NCI-H2081 treated with DMSO at 0.1 percent for 48 hours (cell line): ENCODE measurements at places on chromosomes 6 and 20.

GRCh38 chr6:79686707-79687309 lies 55.7 kb downstream of the SH3BGRL2 start:
- no peak for DNase-seq

DNA sequence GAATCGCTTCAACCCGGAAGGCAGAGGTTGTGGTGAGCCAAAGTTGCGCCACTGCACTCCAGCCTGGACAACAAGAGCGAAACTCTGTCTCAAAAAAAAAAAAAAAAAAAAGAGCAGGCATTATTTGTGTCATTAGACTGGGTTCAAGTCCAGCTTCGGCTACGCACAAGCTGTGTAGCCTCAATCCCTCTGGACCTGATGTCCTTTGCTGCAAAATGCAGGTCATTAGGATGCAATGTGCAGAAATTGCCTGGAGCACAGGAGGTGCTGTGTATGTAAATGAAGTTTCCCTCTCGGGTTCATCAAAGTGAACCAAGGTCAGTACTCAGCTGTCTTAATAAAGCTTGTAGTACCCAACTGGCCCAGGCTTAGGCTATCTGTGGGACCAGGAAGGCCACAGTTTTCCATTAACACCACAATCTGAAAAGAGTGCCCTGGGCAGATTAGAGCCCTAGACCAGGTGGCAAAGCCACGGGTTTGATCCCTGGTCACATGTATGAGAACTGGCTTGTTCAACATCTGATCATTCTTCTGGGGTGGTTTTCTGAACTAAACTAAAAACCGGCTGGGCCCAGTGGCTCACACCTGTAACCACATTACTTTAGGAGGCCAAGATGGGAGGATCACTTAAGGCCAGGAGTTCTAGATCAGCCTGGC lies 155.3 kb downstream of the ZMYND8 start:
- no peak for DNase-seq

- no peak for DNase-seq
These were observed 359.3 kb downstream of the SYNE1 start for GRCh38 chr6:152277826-152278329.

DNA sequence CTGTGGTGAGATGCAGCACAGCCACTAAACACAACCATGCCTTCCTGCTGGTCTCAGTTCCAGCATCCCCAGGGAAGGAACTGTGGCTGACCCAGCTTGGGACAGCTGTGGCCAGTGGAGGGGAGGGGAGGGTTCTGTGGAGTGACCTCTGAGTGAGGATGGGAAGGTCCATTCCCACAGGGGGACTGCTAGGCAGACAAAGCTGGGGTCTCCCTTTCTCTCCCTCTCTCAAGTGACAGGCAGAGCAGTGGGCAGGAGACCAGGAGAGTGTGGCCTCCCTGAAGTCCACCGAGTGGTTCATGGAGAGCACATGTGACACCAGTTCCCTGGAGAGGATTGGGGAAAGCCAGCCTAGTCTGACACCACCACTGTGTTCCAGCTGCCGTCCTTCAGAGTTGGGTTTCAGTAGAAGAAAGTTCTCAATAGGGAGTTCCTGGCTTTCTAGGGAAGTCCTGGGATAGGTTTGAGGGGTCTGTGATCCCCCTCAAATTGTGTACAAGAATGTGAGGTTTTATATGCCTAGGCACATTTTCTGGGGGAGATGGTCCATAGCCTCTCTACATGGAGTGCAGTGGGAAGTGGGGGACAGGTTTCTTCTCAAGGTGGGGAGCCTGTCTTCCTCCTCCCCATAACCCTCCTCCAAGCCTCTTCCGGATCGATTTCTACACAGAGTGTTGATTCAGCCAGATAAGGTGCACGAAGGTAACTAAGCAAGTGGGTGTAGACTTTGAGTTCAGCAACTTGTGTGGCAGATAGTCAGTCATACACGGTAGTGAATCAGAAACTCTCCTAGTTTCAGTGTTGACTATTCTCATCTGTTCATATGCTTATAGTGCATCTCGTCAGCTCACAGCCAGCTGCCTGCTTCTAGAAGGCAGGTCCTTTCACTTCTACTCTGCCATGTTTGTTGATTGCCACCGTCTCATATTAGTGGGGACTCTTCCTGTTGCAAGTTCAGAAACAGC lies 18.9 kb downstream of the MANBAL start:
- DNase-seq: no peak

DNA sequence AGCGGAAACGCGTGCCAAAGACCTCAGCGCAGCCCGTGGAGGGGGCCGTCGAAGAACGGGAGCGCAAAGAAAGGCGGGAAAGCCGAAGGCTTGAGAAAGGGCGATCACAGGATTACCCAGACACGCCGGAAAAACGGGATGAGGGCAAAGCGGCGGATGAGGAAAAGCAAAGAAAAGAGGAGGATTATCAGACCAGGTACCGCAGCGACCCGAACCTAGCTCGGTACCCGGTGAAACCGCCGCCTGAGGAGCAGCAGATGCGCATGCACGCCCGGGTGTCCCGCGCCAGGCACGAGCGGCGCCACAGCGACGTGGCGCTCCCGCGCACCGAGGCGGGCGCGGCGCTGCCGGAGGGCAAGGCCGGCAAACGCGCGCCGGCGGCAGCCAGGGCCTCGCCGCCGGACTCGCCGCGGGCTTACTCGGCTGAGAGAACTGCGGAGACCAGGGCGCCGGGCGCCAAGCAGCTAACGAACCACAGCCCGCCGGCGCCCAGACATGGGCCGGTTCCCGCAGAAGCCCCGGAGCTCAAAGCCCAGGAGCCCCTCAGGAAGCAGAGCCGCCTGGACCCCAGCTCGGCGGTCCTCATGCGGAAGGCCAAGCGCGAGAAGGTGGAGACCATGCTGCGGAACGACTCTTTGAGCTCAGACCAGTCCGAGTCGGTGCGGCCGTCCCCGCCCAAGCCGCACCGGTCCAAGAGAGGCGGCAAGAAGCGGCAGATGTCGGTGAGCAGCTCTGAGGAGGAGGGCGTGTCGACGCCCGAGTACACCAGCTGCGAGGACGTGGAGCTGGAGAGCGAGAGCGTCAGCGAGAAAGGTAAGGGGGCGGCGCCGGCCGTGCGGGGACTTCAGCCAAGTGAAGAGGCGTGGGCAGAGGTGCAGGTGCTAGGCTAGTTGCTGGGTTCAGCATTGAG lies 296.2 kb downstream of the RIMS1 start:
- no peak for DNase-seq
